Activated CD4-positive, alpha-beta T cell treated with anti-CD3 and anti-CD28 coated beads for 36 hours (primary cell): ENCODE measurements at places on chromosomes 13 and 19. TPM values are rescaled to one million over a fixed set of nuclear protein-coding genes. Genes with fewer than 3 reads are reported as not detected.

The DZIP1 gene
- 0.39 TPM for total RNA-seq

The C3 gene
- total RNA-seq, result 0.93 TPM

The CACNG6 gene
- total RNA-seq, result not detected

The IZUMO2 gene
- not detected for total RNA-seq

The TIMM50 gene
- 126 TPM for total RNA-seq

The KANK2 gene
- total RNA-seq, result 1.2 TPM

The DMKN gene
- total RNA-seq, result 1.1 TPM

The FBXO27 gene
- 0.71 TPM for total RNA-seq

The BIVM gene
- 11.6 TPM for total RNA-seq

The HIPK4 gene
- not detected for total RNA-seq

The CPAMD8 gene
- total RNA-seq, result 0.41 TPM

The VAV1 gene
- 73.4 TPM for total RNA-seq

The SMIM44 gene
- not detected for total RNA-seq
